HTR-8/SVneo (cell line): ENCODE measurements at places on chromosomes 6 and 20.
A peak's percentile ranks its signal among the peaks of the same experiment; 100 is the strongest.

DNA sequence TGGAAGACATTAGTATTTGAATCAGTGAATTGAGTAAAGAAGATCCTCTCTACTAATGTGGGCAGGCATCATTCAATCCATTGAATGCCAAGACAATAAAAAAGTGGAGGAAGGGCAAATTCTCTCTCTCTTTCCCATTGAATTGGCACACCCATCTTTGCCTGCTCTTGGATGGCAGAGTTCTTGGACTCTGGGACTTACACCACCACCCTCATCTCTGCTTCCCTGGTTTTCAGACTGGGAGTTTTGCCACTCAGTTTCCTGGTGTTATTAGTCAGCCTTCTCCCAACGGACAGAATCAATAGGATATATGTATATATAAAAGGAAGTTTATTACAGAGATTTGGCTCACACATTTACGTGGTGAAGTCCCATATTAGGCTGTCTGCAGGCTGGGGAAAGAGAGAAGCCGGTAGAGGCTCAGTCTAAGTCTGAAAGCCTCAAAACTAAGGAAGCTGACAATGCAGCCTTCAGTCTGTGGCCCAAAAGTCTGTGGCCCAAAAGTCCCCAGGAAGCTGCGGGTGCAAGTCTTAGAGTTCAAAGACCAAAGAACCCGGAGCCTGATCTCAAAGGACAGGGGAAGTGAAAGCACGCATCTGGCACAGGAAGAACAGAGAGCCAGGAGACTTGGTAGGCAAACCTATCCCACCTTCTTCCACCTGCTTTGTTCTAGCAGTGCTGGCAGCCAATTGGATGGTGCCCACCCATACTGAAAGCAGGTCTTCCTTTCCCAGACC, 64.4 kb downstream of the SMPDL3A start:
- no peak for DNase-seq

- DNase-seq = no peak
Observed at GRCh38 chr20:39658662-39659409, 696.7 kb downstream of the DHX35 start.

GRCh38 chr6:150324044-150324443, 44.8 kb upstream of the IYD start:
- no peak for DNase-seq

GRCh38 chr20:56985066-56985685, 281.3 kb downstream of the BMP7 start:
- DNase-seq = no peak

DNA sequence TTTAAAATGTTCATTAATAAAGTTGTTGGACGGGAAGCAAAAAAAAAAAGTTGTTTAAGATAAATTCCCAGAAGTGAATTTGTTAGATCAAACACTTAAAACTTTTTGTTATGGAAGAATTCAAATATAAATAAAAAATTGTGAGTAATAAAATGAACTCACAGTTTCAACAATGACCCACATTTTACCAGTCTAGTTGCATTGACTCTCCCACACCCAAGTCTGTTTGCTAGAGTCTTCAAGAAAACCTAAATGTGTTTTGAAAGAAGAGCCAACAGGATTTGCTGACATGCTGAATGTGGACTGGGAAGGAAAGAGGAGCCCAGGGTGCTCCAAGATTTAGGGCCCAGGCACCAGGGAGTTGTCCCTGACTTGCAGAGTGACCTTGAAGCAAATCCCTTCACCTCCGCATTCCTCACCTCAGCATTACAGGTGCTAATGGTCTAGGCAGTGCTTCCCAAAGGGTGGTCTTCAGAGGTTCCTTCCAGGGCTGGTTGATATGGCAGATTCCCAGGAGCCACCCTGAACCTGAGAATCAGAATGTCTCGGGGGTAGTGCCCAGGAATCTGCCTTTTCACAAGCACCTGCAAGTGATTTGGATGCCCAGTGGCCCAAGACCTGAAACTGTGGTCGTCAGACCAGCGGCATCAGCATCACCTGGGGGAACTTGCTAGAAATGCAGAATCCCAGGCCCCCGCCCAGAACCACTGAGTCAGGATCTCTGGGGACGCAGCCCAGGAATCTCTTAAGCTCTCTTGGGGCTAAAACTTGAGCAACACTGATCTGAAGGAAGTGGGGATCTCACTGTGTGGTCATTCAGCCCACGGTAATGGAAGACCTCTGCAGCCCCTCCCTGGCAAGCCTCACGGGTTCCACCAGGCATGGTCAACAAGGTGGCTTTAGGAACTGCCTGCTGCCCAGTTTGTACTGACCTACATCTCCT, 31.1 kb downstream of the POFUT1 start:
- no peak for DNase-seq

GRCh38 chr6:11730641-11731040, 48.0 kb downstream of the ADTRP start:
- DNase-seq = no peak

- peak; percentile 83 for DNase-seq
Observed at GRCh38 chr6:87929843-87930288, 117.8 kb upstream of the SPACA1 start.

DNA sequence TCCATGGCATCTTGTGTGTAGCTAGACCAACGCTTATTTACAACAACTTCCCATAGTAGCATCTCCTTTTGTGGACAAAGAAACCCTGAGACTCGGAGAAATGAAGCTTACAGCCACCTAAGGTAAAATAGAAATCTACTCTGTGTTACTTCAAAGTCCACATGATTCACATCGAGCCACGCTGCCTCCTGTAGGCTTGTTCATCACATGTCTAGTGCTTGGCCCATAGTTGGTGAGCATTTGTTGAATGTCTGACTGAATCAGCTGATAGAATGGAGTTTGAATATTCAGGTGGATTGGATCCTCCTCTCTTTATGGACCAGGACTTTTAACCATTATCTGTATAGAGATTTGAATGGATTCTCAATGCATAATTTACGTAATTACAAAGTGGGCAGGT, 130.7 kb downstream of the CCDC170 start:
- DNase-seq = no peak

DNA sequence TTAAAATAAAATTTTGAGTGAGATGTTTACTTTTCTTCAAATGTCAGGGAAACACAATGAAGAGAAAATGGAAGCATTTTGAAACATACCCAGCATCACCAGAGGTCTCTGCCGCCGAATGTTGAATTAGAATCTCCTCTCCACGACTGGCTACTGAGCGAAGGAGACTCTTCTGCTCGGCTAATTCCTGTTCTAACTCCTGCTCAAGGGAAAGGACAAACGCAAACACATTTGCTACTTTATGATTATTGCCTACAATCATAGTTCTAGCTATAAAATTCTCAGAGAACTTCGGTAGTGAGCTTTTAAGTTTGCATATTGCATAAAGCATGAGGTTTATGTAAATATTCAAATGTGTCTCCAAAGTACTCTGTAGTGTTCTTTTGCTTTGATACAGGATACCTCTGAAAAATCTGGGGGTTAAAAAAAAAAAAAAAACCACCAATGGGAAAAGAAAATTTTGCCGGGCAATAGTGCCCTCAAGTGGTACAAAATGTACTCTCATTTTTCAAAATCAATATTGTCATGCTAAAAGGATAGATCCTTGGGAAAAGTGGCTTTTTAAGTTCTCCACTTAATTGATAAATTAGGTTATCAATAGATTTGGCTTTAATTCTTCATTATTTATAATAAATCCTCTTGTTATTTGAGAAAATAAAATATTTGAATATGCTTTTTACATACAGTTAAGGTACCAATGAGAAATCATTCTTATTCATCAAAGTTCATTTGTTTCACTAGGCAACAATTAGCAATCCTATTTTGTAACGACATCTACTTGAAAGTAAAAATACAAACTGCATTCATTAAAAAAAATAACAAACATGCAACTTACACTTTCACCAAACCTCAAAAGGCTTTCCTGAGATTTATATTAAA, 369.0 kb downstream of the SYNE1 start:
- peak; percentile 17 for DNase-seq

DNA sequence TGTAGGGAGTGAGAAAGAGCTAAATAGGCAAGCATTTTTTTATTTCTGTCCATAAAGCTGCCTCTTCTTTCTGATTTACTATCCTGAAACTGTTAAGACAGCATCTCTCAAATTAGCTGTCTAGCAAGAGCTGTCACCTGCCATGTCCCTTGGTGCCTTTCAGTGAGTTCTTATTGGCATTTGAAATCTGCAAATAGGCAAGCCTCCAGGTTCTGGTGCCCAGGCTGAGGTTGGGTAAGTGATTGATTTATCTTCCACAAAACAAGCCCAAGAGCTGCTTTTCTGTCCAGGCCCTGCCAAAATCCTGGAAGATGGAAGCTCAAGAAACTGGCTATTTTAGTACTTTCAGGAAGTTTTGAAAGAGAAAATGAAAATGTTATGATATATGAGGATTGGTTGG, 22.4 kb downstream of the MANEA start:
- DNase-seq = no peak

DNA sequence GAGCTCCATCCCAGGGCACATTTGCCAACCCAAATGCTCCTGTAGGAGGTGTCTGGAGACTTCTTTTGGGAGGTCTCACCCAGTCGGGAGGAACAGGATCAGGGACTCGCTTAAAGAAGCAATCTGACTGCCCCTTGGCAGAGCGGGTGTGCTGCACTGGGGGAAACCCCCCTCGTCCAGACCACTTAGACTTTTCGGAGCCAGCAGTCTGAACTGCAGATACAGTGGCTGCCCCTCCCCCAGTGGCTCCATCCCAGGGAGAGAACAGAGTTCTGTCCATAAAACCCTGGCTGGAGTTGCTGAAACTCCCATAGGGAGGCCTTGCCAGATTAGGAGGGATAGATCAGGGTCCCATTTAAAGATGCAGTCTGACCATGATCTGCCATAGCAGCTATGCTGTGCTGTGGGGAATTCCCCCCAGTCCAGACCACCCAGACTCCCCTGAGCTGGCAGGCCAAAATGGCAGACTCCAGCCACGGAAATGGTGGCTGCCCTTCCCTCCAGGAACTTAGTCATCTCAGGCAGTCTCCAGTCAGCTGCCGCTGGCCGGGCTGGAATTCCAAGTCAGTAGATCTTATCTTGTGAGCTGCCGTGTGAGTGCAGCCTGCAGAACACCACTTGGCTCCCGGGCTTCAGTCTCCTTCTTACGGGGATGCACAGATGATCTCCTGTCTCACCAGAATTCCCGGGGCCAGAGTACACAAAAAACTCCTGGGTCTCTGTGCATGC, 278.1 kb upstream of the SASH1 start:
- peak; percentile 52 for DNase-seq

GRCh38 chr6:125095580-125096301, 57.8 kb upstream of the TPD52L1 start:
- DNase-seq = no peak

- DNase-seq = no peak
Observed at GRCh38 chr20:60480950-60481742, 522.9 kb downstream of the CDH26 start.

- no peak for DNase-seq
Observed at GRCh38 chr6:164168595-164168994, 754.1 kb downstream of the QKI start.

GRCh38 chr20:15138548-15139126, 801.2 kb upstream of the FLRT3 start:
- no peak for DNase-seq

DNA sequence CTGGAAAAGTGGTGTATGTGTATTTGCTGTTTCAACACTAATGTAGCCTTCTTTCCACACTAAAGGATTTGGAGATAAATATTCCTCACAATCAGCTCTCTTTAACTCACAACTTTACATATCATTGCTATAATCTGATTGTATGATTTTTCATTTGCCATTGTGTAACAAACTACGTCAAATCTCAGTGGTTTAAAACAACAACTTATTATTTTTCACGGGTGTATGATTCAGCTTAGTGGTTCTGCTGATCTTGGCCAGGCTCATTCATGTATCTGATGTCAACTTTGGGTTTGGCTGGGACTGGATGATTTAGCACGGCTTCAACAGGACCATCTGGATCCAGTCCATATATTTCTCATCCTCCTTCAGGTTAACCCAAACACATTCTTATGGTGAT, 55.4 kb upstream of the TMX4 start:
- no peak for DNase-seq

DNA sequence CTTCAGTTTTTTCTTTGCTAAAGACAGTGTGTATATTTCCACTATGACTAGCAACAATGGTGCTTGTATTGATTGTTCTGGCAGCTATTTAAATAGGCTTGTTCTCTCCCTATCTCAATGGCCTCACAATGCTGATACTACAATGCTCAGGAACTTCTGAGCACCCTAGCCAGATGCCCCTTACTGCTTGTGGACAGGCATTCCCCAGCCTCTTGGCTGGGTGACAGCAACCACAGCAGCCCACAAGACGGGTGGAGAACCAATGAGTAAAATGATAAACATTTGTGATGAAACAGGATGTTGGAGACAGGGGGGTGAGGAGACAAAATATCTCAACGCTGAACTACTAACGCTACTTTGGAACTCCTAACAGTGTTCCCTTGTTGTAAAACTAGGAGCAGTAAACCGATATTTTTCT, 42.3 kb downstream of the HIVEP2 start:
- peak; percentile 75 for DNase-seq

- no peak for DNase-seq
Observed at GRCh38 chr6:18976966-18977365, 589.8 kb downstream of the RNF144B start.

DNA sequence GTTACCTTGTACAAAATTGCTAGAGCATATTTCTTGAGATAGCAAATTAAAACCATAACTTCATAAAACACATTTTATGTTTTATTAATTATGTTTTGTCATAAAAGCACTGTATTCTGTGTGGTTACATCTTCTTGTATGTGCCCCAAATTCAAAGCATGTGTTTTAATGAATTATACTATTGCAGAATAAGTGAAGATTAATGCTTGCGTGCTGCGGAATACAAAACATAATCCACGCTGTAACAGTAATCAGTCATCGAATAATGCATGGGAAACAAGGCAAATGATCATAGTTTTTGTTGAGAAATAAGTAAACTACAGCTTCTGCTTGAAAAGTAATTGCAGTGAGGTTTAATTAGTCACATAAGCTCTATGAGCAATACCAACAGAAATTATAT, 459.2 kb upstream of the SOX4 start:
- DNase-seq = no peak

GRCh38 chr6:133394630-133395029, 153.5 kb downstream of the EYA4 start:
- DNase-seq = no peak

GRCh38 chr6:128282961-128283360, 237.4 kb downstream of the PTPRK start:
- no peak for DNase-seq

GRCh38 chr20:44041001-44041400, 126.3 kb downstream of the TOX2 start:
- DNase-seq = no peak

- DNase-seq = no peak
Observed at GRCh38 chr20:63128956-63129355, 87.0 kb downstream of the YTHDF1 start.

DNA sequence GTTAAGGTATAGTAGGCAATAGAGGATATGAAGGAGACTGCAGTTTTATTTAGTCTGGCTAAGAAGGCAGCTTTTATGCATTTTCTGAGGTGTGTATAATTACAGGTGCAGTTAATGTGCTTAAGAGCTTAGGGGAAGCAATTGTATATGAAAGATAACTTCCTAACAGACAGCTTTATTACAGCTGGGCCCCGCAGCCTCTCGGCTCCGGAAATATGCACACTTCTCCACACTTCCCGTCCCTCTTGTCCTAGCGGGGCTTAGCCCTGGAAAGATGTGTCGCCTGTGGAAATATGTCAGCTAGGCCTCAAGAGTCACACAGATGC, 178.4 kb upstream of the ARID1B start:
- DNase-seq = no peak
